ENCODE measurements at places on chromosomes 13 and 19.

GRCh38 chr13:21006141-21007005 is 55.0 kb downstream of the LATS2 start:
- DNase-seq, result no peak

- DNase-seq, result no peak
Observed at GRCh38 chr13:87769445-87769844, 98.3 kb downstream of the SLITRK5 start.

DNA sequence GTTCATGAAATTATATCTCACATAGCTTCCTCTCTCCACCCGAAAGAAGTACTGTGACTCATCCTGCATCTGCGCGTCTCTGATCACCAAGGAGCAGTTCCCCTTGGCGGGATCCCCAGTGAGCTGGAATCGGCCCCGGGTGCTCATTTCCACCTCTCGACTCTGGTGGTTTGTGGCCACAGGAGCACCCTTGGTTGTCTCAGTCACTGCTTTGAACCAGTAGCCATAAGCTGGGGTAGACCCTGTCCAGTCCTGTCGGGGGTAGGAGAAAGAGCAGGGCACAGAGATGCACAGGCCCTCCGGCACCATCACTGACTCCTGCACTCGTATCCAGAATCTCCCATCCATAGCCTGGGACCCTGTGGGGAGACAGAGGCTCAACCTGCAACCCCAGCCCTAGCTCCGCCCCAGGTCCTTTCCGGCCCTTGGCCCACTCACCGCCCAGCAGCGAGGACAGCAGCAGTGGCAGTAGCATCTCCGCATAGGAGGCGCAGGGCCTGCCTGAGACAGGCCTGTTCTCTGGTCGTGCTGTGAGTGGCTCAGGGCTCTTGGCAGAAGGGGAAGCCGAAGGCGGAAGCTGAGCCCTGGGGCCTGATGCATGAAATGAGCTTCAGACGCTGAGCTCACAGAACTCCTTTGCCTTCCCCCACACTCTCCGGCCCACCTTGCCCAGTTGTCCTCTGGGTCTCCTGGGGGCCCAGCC is at the start of gene SIGLEC10:
TSS of gene SIGLEC10 (minus strand) at position 536 of the 703 bp plus-strand sequence. CDS start at position 475, 61 bp downstream.
- no peak for DNase-seq

GRCh38 chr19:38486731-38487336 is 53.3 kb downstream of the RYR1 start:
- DNase-seq, result no peak

DNA sequence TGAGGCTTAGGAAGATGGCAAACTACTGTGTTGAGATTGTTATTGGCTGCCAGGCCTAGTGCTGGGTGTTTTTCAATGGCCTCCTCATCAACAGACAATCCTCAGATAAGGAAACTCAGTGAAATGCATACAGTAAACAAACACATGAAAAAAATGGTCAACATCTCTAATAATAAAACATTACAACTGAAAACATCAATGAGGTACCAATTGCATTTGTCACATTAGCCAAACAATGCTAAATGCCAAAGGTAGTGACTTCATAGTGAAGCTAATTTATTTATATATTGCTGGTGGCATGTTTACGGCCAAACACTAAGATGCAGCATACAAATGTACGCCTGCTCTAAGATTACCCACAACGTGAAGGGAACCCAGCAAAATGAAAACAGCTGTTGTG is 224.0 kb upstream of the UBL3 start:
- no peak for DNase-seq

DNA sequence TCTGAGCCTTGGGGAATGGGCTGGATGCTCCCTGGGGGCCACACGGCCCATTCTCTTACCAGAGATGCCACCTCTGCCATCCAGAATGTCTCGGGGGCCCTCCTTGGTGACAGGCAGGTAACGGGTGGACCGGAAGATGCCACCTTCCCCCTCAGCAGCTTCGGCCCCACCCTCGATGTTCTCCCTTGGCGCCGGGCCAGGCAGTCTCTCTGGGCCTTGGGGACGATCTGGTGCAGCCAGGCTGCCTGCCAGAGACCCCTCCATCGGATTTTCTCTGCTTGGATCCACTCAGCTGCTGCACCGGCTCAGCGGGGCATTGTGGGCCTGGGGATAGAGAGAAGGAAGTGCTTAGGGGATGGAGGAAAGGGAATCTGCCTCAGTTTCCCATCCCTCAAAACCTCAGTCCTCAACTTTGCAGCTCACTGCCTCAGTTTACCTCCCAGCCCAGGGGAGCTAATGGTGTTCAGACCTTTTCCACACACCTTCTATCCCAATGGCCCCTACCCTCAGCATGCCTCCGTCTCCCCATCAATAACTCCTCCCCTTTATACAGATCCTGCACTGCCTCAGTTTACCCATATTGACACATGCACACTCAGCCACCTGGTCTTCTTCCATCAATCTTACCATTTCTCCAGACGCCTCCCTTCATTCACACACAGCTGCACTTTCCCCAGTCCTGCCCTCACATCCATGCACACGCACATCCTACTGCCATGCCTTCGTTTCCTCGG is 1.5 kb downstream of the WIZ start:
- DNase-seq, result no peak

GRCh38 chr19:29539670-29540069 is 13.9 kb downstream of the VSTM2B start:
- no peak for DNase-seq

- peak; percentile 63 for DNase-seq
Observed at GRCh38 chr13:23656637-23657371, 86.6 kb downstream of the TNFRSF19 start.

DNA sequence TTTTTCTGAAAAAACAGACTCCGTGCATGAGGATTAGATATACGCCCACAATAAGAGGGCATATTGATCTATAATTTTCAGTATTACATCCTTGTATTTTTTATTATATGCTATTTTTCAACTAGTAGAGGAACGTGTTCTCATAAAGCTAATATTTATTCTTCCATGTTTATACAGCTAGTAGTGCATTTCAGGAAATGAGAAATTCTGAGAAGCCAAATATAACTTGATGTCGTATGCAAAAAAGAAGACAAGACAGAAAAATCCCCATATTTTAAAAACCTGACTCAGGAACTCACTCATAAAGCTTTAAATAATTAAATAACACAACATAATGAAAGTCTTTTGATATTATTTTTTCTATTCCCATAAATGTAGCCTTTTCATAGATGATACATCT is 308.6 kb downstream of the ENOX1 start:
- no peak for DNase-seq

- no peak for DNase-seq
Observed at GRCh38 chr13:41452462-41452861, 4.9 kb upstream of the RGCC start.

- DNase-seq, result no peak
Observed at GRCh38 chr13:102354011-102354410, 47.8 kb downstream of the FGF14 start.

GRCh38 chr13:39035204-39035603 is 2.7 kb downstream of the PROSER1 start:
- no peak for DNase-seq

- peak; percentile 71 for DNase-seq
Observed at GRCh38 chr13:36275190-36276002, 22.2 kb downstream of the CCDC169 start.

- no peak for DNase-seq
Observed at GRCh38 chr13:25847145-25847544, 204.7 kb downstream of the SHISA2 start.

- no peak for DNase-seq
Observed at GRCh38 chr13:98279473-98280175, 102.6 kb upstream of the RNF113B start.

DNA sequence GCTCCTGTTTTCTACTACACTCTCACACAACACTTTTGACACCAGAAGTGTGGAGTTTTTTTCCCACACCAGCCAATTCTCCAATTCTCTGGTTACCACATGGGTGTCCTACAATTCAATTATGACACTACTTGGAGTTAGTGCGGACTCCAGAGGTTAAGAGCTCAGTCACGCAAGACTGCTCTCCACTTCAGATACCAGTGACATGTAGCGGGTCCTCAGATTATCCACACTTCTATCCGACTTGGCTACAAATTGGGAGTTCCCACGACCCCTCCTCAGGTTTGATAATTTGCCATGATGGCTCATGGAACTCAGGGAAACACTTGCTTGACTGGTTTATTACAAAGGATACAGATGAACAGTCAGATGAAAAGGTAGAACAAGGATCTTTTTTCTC is 32.9 kb downstream of the PAN3 start:
- no peak for DNase-seq

DNA sequence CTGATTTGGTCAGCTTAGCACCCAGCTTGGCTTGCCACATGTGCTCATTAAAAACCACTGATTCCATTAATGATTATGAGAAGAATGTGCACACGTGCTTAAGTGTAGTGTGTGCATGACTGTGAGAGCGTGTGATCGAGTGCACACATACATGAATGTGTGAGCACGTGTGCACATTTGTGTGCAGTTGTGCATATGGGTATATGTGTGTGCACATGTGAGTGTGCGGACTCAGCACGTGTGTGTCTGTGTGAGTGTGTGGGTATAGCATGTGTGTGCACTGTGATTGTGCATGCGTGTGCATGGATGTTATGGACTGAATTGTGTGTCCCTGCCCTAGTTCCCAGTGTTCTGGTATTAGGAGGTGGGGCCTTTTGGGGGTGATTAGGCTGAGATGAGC is 202.1 kb upstream of the ZNF536 start:
- DNase-seq, result no peak

DNA sequence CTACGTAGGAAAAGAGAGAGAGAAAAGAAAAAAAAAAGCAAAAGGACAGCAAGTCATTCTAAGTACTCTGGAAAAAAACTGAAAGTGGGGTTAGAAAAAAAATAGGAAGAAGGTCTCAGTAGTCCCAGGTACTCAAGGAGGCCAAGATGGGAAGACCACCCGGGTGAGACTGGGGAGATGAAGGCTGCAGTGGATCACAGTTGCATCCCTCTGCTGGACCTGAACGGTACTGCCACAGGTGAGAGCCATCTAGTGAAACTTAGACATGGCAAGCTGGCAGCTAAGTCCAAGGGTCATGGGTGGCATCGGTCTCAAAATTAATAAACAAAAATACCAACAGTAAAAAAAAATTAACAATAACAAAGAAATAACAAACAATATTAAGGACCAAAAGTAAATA is 41.0 kb upstream of the ZNF91 start:
- DNase-seq, result no peak

DNA sequence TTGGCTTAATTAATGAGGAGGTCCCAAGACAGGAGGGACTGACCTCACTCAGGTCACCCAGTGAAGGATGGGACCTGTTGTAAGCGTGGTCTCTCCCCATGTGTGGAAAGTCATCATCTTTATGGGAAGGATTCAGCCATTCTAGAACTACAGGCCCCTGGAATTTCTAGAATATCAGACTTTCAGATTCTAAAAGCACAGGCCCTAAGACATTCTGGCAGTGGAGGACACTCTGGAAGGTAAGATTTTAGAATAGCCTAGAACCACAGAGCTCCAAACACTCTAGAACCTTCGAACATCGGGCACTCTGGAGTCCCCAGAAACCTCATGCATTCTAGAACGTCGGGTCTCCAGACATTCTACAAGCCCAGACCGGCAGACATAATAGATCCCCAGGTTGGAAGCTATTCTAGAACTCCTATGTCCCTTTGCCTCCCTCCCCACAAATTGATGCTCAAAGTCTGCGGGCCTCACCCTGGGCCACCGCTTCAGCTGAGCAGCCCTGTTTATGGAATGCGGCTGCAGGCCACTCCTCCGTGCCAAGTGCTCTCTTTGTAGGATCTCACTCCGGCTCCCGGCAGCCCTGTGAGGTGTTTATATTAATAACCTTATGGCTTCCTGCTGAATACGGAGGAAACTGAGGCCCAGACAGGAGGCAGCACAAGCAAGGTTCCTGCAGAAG is 1.9 kb upstream of the KLK15 start:
- peak; percentile 30 for DNase-seq

DNA sequence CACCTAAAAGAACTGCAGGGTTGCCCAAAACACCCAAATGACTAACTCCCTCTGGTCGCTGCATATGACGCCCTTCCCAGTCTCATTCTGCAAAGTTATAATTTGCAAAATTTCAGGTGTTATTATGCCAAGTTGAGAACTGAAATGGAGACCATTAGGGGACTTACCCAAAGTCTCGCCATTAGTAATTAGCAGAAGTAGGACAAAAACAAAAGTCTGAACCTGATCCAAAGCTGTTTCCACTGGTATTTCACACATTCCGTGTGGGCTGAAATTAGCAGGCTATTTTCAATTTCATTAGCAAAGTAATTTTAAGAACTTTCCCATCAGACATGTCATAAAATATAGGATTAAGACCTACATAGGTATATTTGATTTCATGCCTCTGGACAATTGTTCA is 6.8 kb downstream of the RUBCNL start:
- no peak for DNase-seq

Data from EH (cell line).